ENCODE measurements at places on chromosomes 6 and 20. TPM values are rescaled to one million over a fixed set of nuclear protein-coding genes. Genes with fewer than 3 reads are reported as not detected.

Gene MAP3K5
- total RNA-seq, result 5.0 TPM

Gene C20orf141
- not detected for total RNA-seq

Gene MLIP
- not detected for total RNA-seq

Gene MCCD1
- total RNA-seq, result not detected

Gene METTL24
- not detected for total RNA-seq

Gene SLC17A2
- not detected for total RNA-seq

- H3K27ac ChIP-seq, result no peak overlapping the region
- H3K4me1 ChIP-seq, result peaks cover 5% of the 10 kb centered on the region
- no peaks in the 10 kb centered on the region for H3K27me3 ChIP-seq
- H3K4me3 ChIP-seq, result peak overlapping the region; percentile 84
Measured at GRCh38 chr20:33443006-33443511, 504 bp downstream of the SNTA1 start.

GRCh38 chr6:79631693-79632172 lies 604 bp downstream of the SH3BGRL2 start:
- peak overlapping the region; percentile 94 for H3K4me3 ChIP-seq
- H3K27me3 ChIP-seq, result no peaks in the 10 kb centered on the region
- DNase-seq, result no peak

GRCh38 chr6:168404560-168404959 lies 36.4 kb upstream of the SMOC2 start:
- no peak overlapping the region for H3K4me3 ChIP-seq
- H3K27ac ChIP-seq, result no peak overlapping the region
- H3K4me1 ChIP-seq, result no peaks in the 10 kb centered on the region
- no peaks in the 10 kb centered on the region for H3K36me3 ChIP-seq
- H3K27me3 ChIP-seq, result no peaks in the 10 kb centered on the region

- no peaks in the 10 kb centered on the region for H3K27me3 ChIP-seq
- no peaks in the 10 kb centered on the region for H3K4me1 ChIP-seq
- DNase-seq, result peak; percentile 63
- no peak overlapping the region for H3K27ac ChIP-seq
- H3K36me3 ChIP-seq, result no peaks in the 10 kb centered on the region
Measured at GRCh38 chr20:2521369-2522305, 12.9 kb upstream of the ZNF343 start.
